SHP77 treated with DMSO at 0.1 percent for 48 hours (cell line): ENCODE measurements at places on chromosomes 6 and 20.

DNA sequence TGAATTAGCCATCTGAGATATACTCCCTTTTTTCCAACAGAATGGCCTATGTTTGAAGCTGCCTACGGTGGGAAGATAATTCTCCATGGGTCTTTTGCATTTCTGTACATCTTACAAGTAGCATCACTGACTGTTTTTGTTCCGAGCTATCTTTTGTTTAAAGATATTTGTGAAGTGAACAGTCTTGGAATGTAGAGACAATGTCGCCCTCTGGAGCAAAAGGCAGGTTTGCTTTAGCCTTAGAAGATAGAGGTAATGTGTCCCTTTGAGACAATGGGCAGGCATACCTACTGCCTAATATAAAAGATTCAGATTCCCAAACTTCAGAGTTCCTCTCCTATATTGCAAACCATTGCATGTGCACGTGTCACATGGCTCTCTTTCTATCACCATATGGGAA lies 347.8 kb upstream of the CNR1 start:
- DNase-seq: no peak

DNA sequence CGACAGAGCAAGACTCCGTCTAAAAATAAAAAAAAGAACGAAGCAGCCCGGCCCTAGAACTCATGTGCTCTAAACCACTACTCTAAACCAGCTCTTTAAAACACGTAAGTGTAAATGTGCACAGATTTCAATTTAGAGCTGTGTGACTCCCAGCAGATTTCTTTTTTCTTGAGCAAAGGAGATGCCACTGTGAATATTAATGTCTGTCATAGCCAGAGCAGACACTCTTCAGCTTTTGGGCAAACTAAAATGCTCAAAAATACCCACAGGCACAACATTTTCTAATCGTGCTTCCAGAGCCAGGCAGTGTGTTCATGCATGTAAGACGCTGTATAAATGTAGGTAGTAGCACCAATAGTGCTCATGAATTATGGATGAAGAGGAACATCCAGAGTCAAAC lies 218.9 kb upstream of the PLCB4 start:
- no peak for DNase-seq

- no peak for DNase-seq
Measured at GRCh38 chr6:46648869-46649492, 3.6 kb downstream of the CYP39A1 start.

DNA sequence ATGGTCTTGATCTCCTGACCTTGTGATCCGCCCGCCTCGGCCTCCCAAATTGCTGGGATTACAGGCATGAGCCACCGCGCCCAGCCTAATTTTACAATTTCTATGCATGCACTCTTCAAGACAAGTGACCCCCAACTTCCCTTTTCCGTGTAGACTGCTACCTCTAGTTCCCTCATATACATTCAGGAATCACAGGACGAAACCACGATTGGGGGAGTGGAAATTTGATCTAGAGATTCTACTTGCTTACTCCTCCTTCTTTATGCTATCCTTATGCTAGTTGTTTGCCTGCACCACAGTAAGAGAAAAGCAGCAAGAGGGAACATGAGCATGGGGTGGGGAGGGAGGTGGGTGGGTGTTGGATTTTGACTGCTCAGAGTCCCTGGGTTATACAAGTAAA lies 34.9 kb downstream of the OSTM1 start:
- no peak for DNase-seq

DNA sequence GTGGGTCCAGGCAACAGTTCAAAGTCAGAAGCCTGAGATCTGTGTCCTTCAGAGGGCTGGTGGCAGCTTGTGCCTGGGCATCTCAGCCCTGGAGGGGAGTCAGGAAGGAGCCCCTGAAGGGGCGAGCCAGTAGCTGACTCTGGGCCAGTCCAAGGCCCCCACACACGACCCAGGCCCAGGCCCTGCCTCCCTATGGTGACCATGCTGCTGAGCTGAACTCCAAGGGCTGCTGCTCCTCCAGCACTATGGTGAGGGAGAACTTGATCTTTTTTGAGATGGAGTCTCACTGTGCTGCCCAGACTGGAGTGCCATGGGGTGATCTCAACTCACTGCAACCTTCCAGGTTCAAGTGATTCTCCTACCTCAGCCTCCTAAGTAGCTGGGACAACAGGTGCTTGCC lies 15.2 kb upstream of the CST3 start:
- DNase-seq: no peak

- no peak for DNase-seq
Measured at GRCh38 chr6:118881440-118882313, 12.3 kb upstream of the ASF1A start.

DNA sequence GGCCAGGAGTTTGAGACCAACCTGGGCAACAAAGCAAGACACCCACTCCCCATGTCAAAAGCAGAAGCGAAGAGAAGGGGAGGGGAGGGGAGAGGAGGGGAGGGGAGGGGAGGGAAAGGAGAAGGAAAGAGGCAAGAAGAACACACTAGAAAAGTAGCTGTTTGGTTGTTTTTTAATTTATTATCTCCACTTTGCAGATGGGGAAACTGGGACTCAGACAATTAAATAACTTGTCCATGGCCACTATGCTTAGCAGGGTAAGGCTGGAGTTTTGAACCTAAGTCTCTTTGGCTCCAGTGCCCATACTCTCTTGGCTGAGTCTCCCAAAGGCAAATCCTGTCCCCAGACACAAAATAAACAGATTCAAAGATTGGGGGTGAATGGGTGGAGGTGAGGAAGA lies 12.4 kb upstream of the GHRH start:
- DNase-seq: no peak

GRCh38 chr6:155241966-155242365 lies 21.8 kb upstream of the CLDN20 start:
- DNase-seq: no peak

DNA sequence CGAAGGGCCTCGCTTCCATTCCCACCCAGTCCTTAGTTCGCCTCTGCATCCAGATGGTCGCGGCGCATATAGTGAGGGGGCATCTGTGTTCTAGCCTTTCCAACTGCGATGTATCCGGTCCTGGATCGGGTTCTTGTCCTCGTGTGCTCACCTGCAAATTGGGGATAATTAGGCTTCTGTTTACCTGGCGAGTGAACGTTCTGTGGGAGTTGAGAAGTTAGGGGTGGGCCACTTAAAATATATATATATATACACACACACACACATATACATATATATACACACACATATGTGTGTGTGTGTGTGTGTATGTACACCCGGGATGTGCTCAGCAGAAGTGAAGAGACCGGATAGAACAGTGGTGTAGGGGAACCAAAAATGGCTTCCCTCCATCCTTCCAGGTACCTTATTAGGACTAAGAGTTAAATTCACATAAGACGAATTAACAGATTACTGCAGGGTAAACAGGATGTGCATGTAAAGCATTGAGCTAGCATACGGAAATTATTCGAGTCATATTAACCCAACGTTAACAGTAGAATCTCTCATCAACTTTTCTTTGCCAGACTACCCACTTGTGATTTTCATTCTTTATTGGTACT lies 537 bp downstream of the CSTF1 start:
- DNase-seq: peak; percentile 66

DNA sequence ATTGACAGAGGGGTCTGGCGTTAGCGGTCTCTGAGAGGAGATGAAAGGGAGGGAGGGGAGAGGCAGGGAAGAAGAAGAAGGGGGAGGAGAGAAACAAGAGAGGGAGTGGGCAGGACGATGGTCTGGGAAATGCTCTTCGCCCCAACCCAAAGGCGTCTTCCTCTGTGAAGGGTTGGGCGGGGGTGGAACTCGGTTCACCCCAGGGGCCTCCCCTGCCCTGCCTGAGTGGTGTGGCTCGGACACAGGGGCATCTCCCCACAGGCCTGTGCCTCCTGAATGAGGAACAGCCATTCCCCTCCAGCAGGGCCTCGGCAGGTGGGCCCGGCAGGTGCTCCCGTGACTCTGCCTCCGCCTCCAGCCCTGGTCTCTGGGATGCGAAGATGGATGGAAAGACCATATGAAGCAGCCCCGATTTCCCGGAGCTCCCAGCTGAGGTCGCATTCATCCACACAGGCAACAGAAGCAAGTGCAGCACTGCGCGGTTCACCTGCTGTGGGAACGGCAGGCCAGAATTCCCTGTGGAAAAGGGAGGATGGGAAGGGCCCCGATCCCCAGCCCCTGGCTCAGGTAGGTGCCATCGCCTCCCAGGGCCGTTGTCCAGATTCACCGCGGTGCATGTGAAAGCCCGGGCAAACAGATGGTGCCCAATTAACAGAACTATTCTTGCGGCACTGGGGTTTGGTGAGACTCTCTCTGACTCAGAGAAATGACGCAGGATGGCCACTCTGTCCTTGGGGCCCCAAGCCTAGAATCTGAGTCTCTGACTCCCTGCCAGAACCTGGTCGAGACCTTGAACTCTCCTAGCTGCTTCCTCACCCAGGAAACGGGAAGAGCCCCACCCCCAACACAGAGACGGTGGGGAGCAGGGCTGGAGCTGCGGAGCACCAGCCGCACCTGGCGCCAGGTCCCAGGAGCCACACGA lies 29.4 kb upstream of the RPS6KA2 start:
- DNase-seq: no peak

- DNase-seq: no peak
Measured at GRCh38 chr6:148835920-148836441, 89.2 kb downstream of the UST start.

GRCh38 chr20:40635971-40636370 lies 53.1 kb downstream of the MAFB start:
- DNase-seq: no peak

DNA sequence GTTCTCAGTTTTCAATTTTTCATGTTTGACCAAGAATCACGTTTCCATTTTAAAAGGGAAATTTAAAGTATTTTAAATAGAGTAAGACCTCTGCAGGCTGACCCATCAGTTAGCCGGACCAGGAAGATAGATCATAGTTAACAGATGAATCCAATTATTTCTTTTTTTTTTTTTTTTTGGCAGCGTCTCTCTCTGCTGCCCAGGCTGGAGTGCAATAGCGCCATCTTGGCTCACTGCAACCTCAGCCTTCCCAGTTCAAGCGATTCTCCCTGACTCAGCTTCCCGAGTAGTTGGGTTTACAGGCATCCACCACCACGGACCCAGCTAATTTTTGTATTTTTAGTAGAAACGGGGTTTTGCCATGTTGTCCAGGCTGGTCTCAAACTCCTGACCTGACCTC lies 256.7 kb upstream of the CNR1 start:
- no peak for DNase-seq

DNA sequence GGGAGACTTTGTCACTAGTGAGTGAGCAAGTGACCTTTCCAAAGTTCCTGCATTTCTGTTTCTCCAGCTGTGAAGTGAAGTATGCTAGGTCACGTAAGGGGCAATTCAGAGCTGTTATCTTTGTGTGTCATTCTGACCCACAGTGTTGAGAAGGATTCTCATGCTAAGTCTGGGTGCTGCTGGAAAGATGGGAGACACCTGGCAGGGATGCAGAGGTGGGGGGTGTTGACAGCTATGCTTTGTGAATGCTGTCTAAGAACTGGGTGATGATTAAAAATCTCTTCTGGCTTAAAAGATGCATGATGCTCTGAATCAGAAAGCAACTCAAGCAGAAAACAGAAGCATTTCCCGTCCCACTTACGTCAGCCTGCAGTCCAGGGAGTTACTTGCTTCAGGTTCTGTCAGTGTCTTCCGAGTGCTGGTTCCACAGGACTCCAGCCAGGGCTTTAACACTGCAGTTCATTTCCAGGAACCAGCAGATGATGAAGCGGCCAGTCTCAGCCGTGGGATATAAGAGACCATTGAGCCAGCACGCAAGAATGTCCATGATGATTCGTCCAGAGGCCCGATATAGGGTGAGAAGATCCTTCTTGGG lies 30.9 kb upstream of the ASXL1 start:
- DNase-seq: no peak

GRCh38 chr6:7617801-7618764 lies 28.1 kb downstream of the SNRNP48 start:
- no peak for DNase-seq

DNA sequence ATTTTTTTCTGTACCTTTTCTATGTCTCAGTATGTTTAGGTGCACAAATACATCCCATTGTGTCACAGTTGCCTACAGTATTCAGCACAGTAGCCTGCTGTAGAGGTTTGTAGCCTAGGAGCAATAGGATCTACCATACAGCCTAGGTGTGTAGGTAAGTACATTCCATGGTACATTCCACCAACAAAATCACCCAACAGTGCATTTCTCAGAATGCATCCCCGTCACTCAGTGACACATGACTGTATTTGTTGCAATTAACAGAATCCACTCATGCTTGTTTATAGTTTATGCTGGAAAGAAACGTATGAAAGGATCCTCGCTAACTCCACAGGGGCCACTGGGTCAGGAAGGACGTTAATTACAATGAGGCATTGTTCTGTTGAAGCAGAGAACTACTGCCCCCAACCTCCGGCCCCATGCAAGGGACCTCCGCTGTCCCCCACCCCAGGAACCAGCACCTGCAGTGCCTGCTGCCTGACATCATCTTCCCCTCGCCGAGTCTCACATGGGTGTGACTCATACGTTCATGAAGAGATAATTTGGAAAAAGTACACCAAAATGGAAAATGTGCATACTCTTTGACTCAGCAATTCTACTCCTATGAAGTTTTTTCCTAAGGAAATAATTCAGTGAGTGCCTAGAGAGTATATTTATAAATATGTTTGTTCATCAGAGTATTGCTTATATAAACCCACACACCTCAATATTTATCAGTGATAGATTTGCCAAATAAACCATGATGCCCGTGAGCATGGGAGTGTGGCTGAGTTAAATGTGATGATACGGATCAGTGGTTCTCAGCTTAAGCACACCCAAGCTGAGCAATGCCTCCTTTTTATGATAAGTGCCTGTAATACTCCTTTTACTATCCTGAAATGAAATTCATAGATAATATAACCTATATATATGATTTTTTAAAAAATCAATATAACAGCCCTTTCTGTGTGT lies 156.4 kb upstream of the ECI2 start:
- DNase-seq: peak; percentile 5

- DNase-seq: no peak
Measured at GRCh38 chr6:14544666-14545065, 427.1 kb downstream of the CD83 start.

- DNase-seq: no peak
Measured at GRCh38 chr6:121522771-121523386, 87.4 kb downstream of the GJA1 start.

DNA sequence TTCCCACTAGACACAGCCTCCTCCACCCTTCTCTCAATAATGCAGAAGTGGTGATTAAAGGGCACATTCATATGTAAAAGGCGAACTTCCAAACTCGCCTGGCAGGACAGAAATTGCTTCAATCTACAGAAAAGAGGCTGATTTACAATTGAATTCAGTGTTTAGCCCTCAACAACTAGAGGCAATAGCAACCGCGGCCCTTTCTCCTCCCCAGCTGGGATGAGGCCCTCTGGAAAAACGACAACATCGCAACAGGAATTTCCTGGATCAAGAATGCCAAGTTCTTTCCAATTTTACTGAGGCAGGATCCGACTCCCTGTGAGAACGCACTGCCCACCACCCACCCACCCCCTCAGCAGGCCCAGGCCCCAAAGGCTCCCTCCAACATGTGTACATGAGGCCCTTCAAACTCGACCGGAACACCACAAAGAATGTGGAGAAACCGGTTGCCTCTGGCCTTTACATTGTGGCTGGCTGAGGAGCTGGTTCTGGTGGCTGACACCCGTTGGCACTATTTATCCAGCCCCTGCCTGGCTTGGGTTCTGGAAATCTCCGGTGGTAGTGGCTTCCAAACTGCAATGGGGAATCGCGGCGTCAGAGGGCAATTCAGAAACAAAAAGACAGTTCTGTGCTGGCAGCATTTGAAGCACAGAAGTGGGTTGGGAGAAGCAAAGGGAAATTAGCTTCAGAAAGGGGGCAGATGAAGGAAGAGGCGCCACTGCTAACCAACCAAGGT lies 36.8 kb downstream of the ZMYND8 start:
- no peak for DNase-seq
